Stimulated activated CD4-positive, alpha-beta T cell treated with anti-CD3 and anti-CD28 coated beads, Interleukin-4, amount 100 ng/mL, for 1 hour (primary cell): ENCODE measurements at places on chromosomes 7 and 10.

GRCh38 chr7:66953044-66953427 is 32.0 kb downstream of the TMEM248 start:
- DNase-seq, result no peak

DNA sequence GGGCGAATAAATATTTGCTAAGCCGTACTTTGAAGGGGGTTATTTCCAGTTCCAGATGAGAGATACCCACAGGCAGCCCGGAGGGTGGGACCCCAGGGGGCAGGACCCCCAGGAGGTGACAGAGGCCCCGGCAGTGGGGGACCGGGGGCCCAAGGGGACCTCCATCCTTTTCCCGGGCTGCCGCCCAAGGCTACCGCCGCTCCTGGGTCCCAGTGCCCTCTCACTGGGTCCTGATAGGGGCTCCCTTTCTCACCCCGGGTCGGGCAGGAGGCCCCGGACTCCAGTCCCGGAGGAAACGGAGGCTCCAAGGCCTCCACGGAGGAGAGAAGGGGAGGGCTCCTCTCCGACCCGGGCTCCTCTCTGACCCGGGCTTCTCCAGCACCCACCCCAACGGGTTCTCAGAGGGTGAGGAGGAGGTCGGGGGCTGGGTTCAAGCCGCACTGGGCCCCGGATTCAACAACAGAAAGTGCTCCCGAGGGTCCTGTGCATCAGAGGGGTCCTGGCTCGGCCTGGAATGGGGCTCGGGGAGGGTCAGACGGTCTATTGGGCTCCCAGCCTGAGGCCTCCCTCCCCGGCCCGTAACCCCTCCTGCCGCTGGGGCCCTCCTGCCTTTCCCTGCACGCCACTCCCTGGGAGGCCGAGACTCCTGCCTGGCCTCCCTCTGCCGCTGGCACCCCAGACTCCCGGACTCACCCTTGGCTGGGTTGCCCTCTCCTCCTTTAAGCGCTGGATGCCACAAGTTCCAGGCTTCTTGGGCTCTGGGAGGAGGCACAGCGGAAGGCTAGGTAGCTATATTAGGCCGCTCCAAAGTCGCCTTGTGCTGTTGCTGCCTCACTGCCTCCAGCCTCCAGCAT is 62.5 kb downstream of the ZNF37A start:
- DNase-seq, result no peak

- DNase-seq, result no peak
Measured at GRCh38 chr10:61795551-61795950, 105.9 kb upstream of the ARID5B start.

DNA sequence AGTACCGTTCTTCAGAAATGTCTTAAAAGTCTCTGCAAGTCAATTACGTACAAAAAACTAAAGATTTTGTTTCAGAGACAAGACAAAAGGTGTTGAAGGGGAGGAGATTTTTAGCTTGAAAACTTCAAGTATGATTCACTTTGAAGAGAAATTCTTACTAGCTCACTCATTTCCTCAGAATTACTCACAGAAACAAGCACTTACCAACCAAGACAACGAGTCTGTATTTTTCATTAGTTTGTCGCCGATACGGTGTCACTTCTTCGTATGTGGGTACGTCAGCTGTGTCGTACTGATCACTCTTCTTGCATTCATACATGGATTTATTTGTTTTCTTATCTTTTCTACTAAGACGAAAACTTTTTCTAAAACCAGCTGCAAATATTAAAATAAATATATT is 90.6 kb upstream of the ODAD2 start:
- no peak for DNase-seq

DNA sequence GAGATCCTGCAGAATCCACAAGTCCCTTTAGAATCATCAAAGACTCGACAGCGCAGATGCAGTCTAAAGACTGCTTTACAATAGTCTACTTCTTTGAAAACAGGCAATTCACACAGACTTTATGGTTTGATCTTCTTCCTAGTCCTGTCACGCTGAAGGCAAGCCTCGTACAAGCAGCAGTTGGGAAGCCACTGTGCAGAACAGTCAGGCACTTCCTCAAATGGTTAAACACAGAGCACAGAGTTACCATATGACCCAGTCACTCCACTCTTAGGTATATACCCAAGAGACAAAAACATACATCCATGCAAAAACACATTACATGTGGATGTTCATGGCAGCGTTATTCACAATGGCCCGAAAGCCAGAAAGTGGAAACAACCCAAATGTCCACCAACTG is 41.4 kb downstream of the LRRC20 start:
- no peak for DNase-seq

DNA sequence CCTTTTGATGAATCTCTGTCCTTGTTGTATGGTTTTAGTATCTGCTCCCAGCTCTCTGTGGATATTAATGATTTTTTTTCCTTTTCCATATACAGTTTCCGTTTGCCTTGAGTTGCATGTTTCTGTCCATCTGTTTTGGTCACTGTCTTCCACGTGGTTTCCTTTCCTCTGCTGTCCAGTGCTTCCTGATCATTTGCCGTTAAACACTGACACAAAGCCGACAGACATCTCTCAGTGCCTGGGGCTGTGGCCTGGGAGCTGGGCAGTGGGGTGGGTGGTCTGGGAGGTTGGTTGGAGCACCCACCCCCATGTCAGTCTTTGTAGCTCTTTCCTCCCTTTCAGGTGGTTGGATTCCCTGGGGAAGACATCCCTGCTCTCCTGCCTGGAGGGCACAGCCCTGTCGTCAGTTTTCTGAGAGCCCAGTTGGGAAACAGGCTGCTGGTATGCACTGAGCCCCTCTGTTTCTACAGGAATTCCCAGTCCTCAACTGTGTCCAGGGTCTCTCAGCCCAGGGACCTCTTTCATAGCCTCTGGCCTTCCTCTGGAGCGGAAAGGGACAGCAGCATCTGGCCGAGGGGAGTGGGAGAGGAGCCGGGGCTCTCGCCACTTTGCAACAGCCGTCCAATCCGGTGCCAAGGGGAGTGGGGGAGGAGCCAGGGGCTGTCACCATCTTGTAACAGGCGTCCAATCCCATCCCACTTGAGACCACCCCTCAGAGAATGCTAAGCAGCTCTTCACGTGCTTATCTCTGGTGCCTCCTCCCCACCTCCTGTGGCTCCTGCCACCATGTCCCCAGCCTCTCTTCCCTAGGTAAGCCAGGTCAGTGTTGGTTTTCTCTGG is 26.7 kb upstream of the MKI67 start:
- no peak for DNase-seq

- no peak for DNase-seq
Measured at GRCh38 chr10:74963549-74963948, 137.1 kb downstream of the KAT6B start.

- no peak for DNase-seq
Measured at GRCh38 chr10:7345717-7346116, 65.1 kb downstream of the SFMBT2 start.

DNA sequence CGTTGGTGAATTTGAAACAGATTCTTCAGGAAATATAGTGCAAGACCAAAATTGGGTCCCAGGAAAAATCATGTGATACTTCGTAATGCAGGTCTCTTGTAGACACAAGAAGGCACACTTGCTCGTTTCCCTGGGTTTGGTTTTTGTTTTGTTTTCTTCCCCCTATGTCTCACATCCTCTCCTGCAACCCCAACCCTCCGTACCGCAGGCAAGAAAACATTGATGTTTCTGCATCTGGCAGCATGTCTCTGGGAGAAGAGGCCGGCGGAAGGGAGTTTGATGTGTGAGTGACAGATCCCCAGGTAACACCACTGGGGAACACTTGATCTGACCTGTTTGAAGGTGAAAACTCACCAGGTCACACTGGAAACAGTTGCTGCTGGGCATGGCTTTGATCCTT is 718.5 kb downstream of the AUTS2 start:
- no peak for DNase-seq

DNA sequence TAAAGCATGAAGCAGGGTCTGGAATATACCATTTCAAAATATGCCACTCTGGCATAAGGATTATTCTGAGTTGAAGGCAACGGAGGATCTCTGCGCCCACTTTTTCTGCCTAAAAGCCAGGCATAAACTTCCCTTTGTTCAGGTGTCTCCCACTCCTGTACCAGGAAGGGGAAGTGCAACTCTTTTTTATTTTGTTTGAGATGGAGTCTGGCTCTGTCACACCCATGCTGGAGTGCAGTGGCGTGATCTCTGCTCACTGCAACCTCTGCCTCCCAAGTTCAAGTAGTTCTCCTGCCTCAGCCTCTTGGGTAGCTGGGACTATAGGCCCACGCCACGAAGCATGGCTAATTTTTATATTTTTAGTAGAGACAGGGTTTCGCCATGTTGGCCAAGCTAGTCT is 18.2 kb downstream of the SVIL start:
- DNase-seq, result no peak

DNA sequence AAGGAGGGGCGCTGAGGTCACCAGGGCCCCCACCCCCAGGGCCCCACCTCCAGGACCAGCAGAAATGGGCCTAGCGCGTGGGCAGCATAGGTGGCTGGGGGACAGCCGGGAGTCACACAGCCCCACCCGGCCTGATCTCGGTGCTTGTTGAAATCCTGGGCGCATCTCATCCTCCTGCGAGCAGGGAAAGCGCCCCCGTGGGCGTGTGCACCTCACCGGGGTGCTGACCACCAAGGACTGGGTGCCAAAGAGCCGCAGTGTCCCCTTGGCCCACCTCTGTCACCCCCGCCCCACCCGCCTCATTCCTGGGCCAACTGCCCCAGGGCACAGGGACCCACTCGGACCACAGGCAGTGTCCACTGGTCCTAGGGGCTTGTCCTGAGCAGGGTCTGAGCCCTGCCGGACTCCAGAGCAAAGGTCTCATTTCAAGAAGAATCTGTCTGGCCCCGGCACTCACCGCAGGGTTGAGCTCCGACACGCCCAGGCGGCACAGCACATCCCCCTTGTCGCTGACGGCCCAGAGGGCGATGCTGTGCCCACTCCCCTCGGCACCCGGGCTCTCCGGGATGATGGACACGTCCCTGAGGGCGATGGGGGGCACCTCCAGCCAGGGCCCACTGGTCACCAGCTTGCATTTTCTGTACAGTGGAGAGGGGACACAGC is 11.4 kb downstream of the BHLHA15 start:
- no peak for DNase-seq

DNA sequence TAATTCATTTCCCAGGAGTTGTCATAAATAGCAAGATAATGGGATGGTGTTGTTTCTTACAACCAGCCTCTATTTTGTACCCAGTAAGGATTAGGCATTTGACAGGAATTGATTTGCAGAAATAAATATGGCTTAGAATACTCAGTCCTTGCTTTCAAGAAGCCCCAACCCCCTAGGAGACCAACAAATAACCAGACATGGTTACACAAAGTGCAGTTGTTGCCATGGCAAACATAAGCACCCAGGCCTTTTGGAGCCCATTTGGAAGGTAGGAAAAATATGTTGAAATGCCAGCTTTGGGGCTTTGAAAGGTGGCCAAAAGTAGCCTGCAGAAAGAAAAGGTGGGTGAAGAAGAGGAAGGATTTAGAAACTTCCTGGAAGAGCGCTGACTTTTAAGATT is 397.5 kb downstream of the CDC14C start:
- no peak for DNase-seq

DNA sequence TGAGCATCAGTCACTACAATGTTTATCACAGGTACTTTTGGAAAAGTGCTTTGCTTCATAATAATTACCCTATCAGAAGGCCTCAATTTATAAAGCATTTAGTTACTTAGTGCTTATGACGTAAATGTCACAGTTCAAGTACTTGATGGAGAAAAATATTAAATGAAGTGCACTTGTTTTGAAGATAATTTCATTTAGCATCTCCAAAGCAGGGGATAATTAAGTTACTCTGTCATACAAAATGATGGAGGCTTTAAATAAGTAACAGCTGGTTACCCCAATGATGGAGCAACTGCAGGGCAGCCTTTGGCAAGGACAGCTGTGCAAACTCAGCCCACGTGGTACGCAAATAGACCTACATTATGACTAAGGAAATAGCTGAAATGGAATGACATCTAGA is 768.8 kb downstream of the GRM8 start:
- no peak for DNase-seq

GRCh38 chr10:32906595-32906994 is 51.4 kb downstream of the ITGB1 start:
- no peak for DNase-seq

DNA sequence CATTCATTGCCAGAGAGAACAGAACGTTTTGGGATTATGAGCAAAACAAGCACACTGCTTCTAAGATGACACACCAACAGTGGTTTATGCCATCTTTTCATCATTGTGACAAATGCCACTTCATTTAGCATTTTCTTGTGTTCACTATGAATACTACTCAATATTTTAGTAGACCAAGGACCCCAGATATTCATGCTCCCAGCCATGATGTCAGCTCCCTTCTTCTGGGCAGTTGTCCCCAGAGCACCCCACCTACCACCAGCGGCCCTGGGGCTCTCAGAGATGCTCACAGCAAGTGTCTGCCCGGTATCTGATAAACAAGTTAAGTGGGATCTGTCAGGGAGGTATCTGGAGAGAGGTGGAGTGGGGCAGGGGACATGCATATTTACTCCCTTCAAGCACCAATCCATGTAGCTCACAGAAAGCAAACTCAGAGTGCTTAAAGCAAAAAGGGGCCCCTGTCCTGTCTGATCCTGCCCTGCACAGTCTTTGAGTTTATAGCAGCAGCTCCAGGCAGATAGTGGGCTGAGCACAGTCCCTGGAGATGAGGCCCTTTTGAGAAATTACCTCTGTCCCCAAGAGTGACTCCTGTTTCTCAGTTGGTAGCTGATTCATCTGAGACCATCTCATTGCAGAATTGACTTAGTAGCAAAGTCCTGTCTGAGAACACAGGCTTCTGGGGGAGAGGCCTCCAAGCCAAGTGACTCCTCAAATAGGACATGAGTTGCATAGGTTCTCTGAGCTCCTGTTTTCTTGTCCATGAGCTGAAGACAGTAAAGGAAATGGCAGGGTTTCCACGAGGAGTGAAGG is 281.8 kb upstream of the KLF6 start:
- no peak for DNase-seq

DNA sequence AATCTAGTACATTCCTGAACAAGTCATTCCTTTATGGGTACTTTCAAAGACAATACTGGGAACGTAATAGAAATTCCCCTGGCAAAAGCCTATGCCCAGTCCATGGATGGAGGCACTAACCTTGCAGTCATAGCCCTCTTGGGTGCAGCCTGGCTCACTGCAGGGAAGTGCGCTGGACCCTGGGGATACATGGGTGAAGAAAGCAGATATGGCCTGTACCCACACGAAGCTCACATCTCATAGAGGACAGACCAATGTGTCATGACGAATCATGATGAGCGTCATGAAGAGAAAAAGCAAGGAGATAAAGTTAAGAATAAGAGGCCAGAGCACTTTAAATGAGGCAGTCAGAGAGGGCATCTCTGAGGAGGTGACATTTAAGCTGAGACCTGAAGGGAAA is 11.8 kb downstream of the PRLHR start:
- DNase-seq, result no peak

GRCh38 chr7:571718-572415 is 52.2 kb upstream of the PDGFA start:
- DNase-seq, result no peak

DNA sequence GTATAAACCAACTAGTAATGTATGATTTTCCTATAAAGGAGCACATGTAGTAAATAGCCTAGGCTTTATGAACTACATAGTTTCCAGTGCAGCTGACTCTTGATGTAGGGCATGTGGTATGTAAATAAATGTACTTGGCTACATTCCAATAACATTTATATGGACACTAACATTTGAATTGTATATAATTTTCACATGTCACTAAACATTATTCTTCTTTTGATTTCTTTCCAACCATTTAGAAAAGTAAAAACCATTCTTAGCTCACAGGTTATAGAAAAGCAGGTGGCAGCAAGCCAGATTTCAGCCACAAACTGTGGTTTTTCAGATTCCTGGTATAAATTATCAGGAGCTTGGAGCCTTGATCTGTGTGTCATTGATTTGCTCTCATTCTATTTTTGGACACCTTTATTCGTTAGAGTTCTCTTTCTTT is 1182.0 kb downstream of the CNTNAP2 start:
- DNase-seq, result no peak

- no peak for DNase-seq
Measured at GRCh38 chr10:53479365-53479764, 706.8 kb upstream of the MBL2 start.
